ENCODE measurements at places on chromosomes 7 and 10.

- DNase-seq = peak; percentile 71
Measured at GRCh38 chr7:87359366-87359765, 13.9 kb downstream of the CROT start.

DNA sequence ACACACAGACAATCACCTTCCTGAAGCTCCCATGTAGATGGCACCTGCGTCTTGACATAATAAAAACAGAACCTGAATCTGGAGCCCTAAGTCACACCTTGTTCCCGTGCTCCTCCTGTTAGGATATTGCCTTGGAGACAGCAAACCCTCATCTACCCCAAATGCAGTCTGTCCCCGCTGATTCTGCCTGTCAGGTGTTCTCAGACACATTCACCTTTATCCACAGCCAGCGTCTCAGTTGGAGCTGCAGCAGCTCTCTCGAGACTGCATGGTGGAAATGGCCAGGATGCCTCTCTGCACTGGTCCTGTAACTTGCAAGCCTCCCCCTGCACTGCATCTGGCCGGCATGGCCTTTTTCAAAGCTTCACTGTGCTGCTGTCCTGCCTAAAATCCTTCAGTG, 218.0 kb upstream of the ZNF32 start:
- no peak for DNase-seq

DNA sequence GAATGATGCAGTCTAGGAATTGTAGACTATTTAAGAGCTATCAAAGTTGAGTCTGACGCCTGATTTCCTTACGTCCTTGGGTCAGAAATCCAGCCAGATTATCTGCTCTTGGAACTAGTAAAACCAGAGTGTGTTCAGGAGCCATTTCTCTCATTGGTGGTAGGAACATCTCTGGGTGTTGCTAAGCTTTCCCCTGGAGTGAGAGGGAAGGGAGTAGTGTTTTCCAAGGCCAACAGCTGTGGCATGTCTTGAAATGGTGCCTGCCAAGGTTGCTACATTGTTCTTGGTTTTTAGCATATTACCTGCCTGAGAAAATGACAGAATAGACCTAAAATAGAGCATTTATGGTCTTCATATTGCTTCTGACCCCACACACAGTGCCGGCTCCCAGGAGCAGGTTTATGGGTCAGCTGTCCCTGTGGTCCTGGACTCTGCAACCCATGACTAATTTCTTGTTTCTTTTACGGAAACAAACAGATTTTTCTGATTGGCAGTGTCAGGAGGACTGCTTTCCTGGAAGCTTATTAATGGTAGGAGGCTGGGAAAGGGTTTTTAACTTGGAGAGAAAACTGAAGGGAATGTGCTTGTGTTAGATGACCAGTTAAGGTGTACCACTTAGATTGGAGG, 17.5 kb downstream of the GBF1 start:
- DNase-seq = no peak

DNA sequence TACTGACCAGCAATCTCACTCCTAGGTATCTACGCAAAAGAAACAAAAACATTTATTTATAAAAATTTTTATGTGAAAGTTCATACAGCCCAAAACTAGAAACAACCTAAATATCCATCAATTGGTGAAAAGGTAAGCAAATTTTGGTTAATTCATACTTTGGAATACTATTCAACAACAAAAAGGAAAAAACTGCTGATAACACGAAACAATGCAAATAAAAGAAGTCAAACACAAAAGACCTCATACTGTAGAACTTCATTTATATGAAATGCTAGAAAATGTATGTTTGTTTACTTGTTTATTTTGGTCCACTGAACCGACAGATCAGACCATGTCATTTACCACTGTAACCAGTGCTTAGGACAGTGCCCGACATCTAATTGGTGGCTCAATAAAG, 60.3 kb downstream of the USP6NL start:
- no peak for DNase-seq

DNA sequence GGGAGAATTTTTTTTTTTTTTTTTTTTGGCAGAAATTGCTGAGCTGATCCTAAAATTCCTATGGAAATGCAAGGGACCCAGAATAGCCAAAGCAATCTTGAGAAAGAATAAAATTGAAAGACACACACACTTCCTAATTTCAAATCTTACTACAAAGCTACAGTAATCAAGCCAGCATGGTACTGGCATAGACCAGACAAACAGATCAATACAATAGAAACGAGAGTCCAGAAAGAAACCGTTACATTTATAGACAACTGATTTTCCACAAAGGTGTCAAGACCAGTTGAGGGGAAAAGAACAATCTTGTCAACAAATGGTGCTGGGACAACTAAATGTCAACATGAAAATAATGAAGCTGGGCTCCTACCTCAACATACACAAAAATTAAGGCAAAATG, 34.5 kb downstream of the LARP4B start:
- DNase-seq = no peak

DNA sequence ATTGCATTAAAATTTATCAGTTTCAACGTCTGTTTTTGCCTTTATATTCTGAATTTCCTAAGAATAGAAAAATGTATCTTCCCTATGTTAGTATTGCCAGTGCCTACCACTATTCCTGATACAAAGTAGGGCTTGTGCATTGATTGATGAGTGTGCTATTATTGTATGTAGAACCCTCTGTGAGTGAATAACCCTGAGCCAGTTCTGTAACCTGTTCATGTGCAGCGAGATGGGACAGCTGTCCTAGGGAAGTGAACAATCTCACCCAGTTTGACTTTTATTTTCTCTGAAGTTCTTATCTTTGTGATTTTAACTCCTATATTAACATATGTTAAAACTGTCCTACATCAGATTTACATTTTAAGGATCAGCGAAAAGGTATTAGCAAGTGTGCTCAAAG, 178.4 kb upstream of the ADO start:
- DNase-seq = no peak

DNA sequence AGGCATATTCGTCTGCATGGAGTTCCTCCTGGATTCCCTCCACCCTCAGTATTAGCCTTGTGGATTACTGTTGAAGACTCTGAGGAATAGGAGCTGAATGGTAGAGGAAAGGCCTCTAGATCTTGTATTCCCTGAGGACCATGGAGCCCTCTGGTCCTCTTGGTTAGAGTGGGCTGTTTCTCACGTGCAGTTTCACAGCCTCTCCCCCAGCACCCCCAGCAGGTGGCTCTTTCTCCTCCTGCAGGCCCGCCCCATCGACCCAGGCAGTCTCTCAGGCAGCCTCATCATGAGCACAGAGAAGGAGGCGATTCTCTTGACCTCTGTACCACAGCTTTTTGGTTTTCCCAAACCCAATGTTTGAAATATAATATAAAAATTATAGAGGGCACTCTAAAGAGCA, 102.0 kb downstream of the WNT2 start:
- DNase-seq = no peak

DNA sequence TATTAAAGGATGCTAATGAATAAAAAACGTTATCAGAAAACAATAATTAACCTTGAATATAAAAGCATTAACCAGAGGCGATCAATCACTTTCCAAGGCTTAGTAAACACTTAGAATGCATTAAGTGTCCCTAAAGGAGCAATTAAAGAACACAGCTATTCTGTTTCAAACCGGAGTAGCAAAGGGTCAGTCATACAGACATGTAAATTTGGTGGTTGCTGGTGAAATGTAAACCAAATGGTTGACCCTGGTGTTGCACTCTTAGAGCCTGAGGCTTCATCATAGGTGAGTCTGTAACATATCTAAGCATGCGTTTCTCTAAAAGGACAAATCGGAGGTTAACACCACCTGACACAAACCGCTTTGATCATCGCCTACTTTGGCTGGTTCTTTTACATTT, 1280.1 kb downstream of the TYW1 start:
- DNase-seq = no peak

DNA sequence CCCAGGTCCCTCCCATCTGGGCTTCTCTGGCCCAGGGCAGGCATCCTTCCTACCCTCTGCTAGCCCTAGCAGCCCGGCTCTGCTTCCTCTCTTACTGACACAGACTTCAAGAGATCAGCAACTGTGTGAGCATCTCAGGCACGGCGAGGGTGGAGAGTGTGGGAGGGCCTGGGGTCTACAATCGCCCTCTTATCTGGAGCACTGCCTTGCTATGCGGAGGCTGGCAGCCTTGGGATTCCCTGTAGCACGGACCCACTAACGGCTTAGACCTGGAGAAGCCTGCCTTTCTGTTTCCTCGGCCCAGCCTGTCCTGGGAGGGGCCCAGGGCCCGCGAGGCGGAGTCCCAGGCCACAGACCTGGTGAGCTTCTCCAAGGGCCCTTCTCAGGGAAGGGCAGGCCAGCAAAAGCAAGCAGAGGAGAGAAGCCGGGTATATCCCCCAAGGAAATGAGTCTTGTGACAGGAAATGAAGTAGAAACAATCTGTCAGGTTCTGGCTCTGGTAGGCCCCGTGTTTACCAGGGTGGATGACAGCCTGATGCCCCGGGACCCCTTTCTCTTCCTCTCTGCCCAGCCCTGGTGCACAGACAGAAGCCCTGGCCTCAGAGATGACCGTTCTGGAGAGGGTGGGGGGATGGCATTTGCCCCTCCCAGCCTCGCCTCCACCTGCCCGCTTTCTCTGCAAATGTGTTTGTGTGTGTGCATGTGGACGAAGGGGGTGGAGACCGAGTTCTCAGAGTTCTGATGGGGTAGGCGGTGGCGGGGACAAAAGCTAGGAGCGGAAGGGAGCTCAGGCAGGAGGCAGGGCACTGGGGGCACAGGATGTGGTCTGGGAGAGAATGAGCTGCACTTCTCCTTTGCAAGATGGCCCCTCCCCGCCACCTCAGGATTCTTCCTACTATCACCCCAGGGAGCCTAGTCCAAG, 2.5 kb downstream of the LRCH4 start:
- peak; percentile 86 for DNase-seq

GRCh38 chr7:105157278-105157677, 143.3 kb downstream of the KMT2E start:
- DNase-seq = no peak

DNA sequence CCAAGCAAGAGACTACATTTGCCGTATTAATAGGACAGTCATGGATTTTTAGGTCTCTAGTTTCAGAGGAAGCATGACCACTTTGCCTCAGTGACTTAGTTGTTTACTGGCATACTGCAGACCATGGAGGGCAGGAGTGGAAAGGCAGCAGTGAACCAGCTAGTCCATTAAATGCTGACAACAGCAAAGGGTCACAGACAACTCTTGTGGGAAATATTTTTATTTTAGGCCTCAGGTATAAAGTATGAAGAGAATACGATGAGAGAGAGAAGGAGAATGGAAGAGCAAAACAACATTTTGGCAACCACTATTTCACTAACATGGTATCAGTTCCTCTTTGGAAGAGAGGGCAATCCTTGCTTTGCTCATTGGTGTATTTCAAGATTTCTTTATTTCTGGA, 118.0 kb downstream of the RELN start:
- no peak for DNase-seq

GRCh38 chr10:79230328-79230830, 116.9 kb upstream of the PPIF start:
- DNase-seq = no peak

All from amniotic epithelial cell (primary cell).